ENCODE measurements at places on chromosomes 5 and 9.
A peak's percentile ranks its signal among the peaks of the same experiment; 100 is the strongest.

DNA sequence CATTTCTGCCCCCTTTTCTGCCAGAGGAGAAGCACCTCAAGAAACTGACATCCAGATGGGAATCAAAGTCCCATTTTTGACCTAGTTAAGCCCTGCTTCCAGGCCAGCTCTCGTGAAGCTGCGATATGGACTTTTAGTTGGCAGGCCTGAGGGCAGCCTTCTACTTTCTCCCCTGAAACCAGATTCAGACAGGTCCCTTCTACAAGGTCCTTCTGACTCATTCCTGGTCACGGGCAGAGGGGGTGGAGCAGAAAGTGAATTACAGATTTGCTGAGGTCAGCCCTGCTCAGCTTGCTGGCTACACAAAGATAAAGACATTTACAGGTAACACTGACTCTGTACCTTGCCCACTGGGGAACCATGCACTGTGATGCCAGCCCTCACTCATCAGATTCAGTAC, 52.8 kb upstream of the TUT7 start:
- DNase-seq, result no peak

- no peak for DNase-seq
Measured at GRCh38 chr5:144427866-144428265, 257.2 kb downstream of the KCTD16 start.

- DNase-seq, result no peak
Measured at GRCh38 chr5:172959824-172960799, 888 bp downstream of the RPL26L1 start.

- DNase-seq, result no peak
Measured at GRCh38 chr9:133205996-133206931, 2.8 kb downstream of the OBP2B start.

DNA sequence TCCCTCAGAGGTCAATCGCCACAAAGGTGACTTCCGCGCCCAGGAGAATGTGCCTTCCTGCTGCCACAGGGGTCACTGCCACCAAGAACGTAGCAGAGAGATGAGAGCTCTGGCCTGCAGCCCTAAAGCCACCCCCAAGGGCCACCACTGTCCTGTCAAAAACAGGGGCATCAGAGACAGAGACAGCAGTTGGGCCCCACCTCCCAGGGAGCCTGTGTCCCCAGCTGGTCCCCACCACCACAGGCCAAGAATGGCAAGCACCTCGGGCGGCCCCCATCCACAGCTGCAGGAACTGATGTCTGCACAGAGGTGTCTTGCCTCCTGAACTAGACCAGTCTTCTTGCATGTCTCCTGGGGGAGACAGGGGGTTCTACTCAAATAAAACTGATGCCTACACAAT, 5.8 kb downstream of the SPATA31E1 start:
- DNase-seq, result no peak

DNA sequence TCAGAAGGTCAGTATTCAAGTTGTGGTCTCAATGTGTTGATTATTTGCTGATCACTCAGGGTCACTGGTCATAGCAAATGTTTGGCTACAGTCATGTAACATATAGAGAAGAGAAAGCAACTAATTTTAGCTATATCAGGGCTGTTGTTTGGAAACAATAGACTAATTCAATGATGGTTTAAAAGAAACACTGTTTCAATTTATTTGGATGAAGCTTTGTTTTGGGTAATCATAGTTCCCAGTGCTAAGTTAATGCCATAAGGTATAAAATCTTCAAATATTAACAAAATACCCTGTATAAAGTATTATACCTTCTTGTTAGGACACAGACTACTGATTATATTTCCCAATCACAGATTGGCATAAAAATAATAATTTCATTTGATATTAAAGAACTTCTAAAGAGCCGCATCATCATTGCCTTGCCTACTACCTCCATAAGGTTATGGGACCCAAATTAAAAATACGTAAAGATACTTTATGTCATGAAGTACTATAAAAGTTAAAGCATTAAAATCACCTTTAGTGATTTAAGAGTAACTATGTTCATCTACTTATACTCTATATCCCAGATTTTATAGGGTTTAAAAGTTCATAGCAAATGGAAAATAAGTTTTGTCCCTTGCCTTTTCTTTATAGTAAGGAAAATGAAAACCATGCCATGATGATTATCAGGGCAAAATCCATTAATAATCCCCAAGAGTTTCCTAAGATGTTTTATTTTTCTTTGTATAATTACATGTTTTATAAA, 6.0 kb downstream of the NR3C1 start:
- DNase-seq, result no peak

DNA sequence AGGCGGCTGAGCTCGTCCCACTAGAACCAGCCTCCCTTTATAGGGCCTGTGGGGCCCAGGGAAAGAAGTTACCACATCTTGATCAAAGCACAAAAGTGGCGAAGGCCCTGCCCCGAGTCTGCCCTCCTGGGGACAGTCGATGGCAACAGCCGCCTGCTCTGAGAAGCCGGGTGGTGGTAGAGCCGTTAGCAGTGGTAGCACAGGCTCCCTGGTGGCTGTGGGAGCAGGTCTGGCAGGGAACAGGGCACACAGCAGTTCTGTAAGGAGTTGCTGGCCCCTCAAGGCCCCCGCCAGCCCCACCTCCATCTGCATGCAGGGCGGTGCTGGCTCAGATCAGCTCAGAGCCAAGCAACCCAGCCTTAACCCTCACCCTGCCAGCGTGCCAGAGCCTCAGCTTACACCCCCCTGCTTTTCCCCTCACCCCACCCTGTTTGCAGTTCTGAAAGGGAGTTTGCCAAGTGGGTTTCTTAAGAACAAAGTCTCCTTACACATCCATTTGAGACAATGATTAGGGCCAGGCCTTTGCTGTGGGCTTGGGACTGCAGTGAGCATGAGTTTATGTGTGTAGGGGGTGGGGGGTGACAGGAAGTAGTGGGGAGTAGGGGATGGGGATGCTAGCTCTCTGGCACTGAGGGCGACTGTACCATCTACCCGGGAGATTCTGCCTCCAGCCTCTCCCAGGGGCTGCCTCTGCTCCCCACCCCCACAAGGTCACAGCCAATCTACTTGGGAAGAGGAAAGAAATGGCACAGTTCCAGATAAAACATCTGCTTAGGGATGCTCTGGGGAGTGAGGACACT, 11.8 kb downstream of the ACSL6 start:
- DNase-seq, result no peak

GRCh38 chr5:9148242-9148641, 397.6 kb downstream of the SEMA5A start:
- DNase-seq, result no peak

DNA sequence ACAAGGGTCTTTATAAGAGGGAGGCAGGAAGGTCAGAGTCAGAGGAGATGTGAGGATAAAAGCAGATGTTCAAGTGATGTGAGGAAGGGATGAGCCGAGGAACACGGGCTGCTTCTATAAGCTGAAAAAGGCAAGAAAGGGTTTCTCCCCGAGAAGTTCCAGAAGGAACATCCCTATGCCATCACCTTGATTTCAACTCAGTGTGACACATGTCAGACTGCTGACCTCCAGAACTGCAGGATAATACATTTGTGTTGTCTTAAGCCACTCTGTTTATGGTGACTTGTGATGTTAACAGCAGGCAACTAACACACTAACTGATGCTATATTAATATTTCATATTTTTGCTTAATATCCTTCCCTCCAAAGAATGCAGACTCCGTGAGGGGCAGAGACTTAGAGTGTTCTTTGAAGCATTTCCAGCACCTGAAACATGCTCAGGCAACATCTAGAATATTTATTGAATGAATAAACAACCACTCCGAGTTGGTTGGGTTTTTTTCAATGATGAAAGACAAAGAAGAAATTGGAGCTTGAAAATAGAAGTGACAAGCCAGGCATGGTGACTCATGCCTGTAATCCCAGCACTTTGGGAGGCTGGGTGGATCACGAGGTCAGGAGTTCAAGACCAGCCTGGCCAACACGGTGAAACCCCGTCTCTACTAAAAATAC, 77.6 kb upstream of the ADRA1B start:
- DNase-seq, result no peak

DNA sequence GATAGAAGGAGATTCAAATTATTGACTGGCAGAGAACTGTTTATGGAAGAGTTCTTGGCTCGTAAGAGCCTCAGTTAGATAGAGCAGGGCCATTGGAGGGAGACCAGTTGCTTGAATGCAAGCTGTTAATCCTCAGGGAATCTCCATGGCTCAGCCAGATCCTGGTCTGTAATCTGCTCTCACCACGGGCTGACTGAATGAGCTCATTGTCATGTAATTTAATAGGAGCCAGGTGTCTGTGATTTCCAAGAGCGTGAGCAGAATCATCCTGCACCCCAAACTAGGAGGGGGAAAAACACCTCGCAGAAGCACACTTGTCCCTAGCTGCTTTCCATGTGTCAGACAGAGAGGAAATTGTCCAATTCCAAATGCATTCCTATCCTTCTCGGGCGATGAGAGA, 19.1 kb upstream of the KCNMB1 start:
- DNase-seq, result no peak

GRCh38 chr9:19967888-19968459, 179.1 kb upstream of the SLC24A2 start:
- DNase-seq, result no peak

- no peak for DNase-seq
Measured at GRCh38 chr5:126837906-126838539, 61.1 kb downstream of the LMNB1 start.

DNA sequence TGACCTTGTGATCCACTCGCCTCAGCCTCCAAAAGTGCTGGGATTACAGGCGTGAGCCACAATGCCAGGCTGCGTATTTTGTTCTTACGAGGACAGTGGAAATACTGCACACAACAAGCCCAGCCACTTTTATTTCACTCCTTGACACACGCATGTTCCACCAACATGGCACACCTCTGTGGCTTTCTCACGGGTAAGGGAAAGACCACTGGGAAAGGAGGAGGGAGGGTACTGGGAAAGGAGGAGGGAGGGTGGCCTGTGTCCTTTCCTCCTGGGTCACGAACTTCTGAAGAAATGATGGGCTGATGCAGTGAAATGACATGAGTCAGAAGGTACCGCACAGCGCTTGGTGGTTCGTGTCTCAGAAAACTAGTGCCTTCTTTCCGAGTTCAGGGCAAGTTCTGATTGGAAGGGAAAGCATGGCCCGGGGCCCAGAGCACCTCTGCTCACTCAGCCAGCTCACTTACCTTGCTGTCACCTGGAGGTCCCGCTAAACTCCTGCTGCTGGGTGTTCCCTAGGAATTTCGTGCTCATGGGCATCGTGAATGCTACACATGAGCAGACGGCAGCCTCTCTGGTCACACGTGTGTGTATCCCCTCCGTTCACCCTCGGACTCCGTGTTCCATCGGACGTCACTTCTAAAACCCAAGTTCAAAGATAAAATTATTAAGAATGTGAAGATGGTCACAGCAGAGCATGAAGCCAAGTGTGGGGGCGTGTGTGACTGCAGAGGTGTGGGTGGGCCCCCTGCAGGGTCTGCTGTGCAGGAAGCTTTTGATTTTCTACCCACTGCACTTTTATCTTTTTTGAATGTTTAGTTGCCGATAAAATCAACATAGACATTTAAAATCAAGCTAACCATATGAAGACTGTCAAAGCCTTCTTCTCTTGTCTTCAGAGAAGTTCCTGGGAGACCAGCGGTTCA, 42.9 kb downstream of the LAMC3 start:
- no peak for DNase-seq

- DNase-seq, result peak; percentile 55
Measured at GRCh38 chr5:35926389-35927051, 11.9 kb downstream of the CAPSL start.

GRCh38 chr9:75850459-75851200, 39.8 kb upstream of the PCSK5 start:
- no peak for DNase-seq

GRCh38 chr9:114246558-114246957, 76.3 kb upstream of the ORM1 start:
- DNase-seq, result no peak

DNA sequence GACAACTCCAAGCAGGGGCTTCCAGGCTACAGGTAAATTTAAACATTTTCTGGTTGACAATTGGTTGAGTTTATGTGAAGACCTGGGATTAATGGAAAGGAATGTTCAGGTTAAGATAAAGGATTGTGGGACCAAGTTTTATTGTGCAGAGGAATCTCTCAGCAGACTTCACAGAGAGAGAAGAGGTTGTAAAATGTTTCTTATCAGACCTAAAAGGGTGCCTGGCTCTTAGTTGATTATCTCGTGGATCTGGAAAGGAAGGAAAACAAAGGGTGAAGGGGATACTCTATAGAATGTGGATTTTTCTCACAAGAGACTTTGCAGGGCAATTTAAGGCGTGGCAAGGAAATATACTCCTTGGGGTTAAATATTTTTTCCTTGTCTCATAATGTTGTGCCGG, 96.5 kb upstream of the RASGRF2 start:
- no peak for DNase-seq

GRCh38 chr9:83013867-83014605, 48.9 kb downstream of the RASEF start:
- DNase-seq, result no peak

- no peak for DNase-seq
Measured at GRCh38 chr9:130254747-130255630, 10.6 kb upstream of the HMCN2 start.

GRCh38 chr9:131800843-131801242, 61.0 kb upstream of the RAPGEF1 start:
- no peak for DNase-seq

- DNase-seq, result no peak
Measured at GRCh38 chr5:72651109-72651508, 143.9 kb upstream of the ZNF366 start.

DNA sequence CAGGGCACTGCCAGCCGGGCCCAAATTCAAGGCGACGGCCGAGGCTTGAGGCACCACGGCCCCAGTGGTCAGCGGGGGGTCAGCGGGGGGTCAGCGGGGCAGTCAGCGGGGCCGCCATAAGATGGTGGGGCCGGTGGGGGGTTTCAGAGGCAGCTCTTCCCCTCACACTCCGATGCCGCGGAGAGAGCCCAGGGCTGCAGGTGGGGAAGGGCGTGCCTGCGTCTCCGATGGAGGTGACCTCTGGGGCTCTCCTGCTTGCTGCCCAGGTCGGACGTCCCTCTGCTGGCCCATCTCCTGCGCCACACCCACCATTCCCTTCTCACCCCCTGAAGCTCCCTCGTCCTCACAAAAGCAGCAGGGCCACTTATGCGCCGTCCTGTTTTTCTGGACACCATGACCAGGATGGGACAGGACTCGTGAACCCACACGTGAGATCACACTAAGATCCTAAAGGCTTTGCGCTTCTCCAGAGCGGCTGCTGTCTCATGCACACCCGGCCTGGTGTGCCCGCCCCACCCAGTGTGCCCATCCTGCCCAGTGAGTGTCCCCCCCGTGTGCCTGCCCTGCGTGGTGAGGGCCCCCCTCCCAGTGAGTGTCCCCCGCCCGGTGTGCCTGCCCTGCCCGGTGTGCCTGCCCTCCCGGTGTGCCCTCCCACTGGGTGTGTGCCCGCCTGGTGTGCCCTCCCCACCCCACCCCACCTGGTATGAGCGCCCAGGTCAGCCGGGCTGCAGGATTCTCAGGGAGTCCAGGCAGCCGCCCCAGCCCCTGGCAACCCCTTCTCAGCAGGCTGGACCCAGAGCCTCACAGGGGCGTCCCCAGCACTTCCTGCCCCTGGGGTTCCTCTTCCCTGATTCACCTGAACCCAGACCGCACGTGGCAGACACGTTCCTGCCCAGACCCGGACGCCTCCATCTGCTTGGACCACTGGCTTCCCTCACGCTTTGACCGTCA, 48.7 kb upstream of the NKD2 start:
- DNase-seq, result no peak

- DNase-seq, result no peak
Measured at GRCh38 chr5:154410786-154411185, 35.0 kb upstream of the SAP30L start.
